ENCODE measurements at places on chromosomes 3 and 15. TPM values are rescaled to one million over a fixed set of nuclear protein-coding genes. Genes with fewer than 3 reads are reported as not detected.

Gene TMEM108
- total RNA-seq, result not detected

Gene STRIT1
- not detected for total RNA-seq

Gene DOCK3
- 0.24 TPM for total RNA-seq

Gene TGM5
- total RNA-seq, result 0.21 TPM

Gene GLDN
- total RNA-seq, result 0.21 TPM

Gene LRRC58
- total RNA-seq, result 36.4 TPM

Gene EIF4E3
- total RNA-seq, result 3.2 TPM
